Osteocyte (in vitro differentiated cells): ENCODE measurements at places on chromosomes 6 and 20. TPM values are rescaled to one million over a fixed set of nuclear protein-coding genes. Genes with fewer than 3 reads are reported as not detected.
A peak's percentile ranks its signal among the peaks of the same experiment; 100 is the strongest.

The HSPA12B gene
- not detected in 2 replicates for total RNA-seq

- H3K27me3 ChIP-seq = no peaks in the 10 kb centered on the region
- H3K4me3 ChIP-seq = no peak overlapping the region
- H3K4me1 ChIP-seq = no peaks in the 10 kb centered on the region
Measured at GRCh38 chr20:36974660-36975059, 23.2 kb upstream of the SAMHD1 start.

DNA sequence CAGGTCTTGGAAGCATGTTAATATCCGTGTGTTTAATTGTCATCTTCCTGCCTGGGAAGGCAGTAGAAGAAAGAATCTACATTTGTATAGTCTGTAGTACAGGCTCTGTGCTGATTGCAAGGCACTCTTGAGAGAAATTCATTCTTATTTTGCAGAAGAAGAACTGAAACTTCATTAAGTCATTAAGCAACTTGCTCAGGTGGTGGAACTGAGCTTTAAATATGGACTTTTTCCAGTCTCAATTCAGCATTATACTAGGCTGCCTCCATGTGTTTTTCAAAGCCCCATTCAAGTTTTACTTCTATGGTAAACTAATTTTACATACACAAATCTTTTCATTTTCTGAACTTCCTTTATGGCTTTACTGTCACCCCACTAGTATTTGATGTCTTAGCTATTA, 18.7 kb downstream of the ZNF451 start:
- no peak overlapping the region for H3K27ac ChIP-seq
- no peak overlapping the region for H3K4me3 ChIP-seq
- H3K27me3 ChIP-seq = no peaks in the 10 kb centered on the region
- H3K4me1 ChIP-seq = peaks cover 5% of the 10 kb centered on the region
- H3K36me3 ChIP-seq = peaks cover 32% of the 10 kb centered on the region

DNA sequence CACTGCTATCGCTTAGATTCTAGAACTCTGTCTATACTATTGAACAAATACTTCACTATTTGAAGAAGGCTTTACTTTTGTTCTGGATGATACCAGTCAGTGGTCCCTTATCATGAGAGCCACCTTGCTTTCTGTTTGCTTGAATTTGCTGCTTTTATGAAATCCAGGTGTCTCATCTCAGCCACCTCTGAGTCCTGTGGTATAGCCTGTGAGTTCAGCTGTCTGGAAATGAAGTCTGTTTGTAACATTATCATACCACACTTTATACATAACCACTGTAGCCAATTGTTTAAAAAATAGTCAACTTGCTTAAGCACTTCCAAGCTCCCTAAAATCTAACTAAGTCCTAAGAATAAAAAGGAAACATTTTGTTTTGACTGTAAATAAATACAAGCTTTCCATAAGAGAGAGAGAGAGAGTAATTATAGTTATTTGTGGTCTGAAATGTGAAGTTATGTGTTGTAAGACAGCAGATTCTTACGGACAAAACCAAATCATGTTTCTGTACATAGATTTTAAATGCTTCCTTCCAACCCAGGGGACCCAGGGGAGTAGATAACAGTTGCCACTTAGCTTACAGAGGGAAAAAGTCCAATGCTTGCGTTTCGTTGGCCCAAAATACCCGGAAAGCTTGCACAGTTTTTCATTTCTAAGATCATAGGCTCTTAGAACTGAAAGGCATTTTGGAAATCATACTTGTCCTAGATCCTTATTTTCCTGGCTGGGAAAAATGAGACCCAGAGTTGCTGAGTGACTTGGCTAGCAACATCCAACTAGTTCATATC, 1107.8 kb upstream of the FLRT3 start:
- no peaks in the 10 kb centered on the region for H3K27me3 ChIP-seq
- H3K27ac ChIP-seq = no peak overlapping the region
- H3K36me3 ChIP-seq = no peaks in the 10 kb centered on the region
- no peak for DNase-seq

- no peaks in the 10 kb centered on the region for H3K27me3 ChIP-seq
- no peak overlapping the region for H3K4me3 ChIP-seq
- H3K4me1 ChIP-seq = peaks cover 7% of the 10 kb centered on the region
- H3K27ac ChIP-seq = no peak overlapping the region
- DNase-seq = no peak
Measured at GRCh38 chr6:53335224-53335994, 13.3 kb downstream of the ELOVL5 start.

DNA sequence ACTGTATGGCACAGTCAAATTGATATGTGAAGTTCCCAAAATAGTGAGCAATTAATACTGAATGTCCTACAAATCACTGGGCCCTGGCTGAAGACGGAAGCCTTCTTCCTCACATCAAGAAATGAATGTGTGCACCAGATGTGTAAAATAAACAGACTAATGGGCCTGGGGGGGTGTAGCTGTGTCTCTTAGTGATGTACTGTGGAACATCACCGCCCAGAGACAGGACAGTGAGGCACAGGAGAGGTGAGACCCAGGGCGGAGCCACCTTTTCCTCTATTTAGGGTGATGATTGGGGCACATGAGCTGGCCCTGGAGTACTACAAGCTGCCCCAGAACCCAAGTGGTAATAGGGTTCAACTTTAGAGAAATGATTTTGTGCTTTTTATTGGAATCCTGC, 368.5 kb upstream of the ARID1B start:
- H3K27ac ChIP-seq = no peak overlapping the region
- H3K4me1 ChIP-seq = peaks cover under 1% of the 10 kb centered on the region
- H3K36me3 ChIP-seq = peaks cover 3% of the 10 kb centered on the region
- H3K27me3 ChIP-seq = no peaks in the 10 kb centered on the region
- no peak for DNase-seq

GRCh38 chr6:159761129-159761872, 544 bp upstream of the ACAT2 start:
- H3K27me3 ChIP-seq = no peaks in the 10 kb centered on the region
- no peak for DNase-seq
- peaks cover 25% of the 10 kb centered on the region for H3K4me1 ChIP-seq
- peaks cover 18% of the 10 kb centered on the region for H3K36me3 ChIP-seq
- peak overlapping the region; percentile 98 for H3K27ac ChIP-seq
